ENCODE measurements at places on chromosomes 16 and 17.

- no peak for DNase-seq
These were observed 609.4 kb upstream of the SOX9 start for GRCh38 chr17:71511266-71511995.

DNA sequence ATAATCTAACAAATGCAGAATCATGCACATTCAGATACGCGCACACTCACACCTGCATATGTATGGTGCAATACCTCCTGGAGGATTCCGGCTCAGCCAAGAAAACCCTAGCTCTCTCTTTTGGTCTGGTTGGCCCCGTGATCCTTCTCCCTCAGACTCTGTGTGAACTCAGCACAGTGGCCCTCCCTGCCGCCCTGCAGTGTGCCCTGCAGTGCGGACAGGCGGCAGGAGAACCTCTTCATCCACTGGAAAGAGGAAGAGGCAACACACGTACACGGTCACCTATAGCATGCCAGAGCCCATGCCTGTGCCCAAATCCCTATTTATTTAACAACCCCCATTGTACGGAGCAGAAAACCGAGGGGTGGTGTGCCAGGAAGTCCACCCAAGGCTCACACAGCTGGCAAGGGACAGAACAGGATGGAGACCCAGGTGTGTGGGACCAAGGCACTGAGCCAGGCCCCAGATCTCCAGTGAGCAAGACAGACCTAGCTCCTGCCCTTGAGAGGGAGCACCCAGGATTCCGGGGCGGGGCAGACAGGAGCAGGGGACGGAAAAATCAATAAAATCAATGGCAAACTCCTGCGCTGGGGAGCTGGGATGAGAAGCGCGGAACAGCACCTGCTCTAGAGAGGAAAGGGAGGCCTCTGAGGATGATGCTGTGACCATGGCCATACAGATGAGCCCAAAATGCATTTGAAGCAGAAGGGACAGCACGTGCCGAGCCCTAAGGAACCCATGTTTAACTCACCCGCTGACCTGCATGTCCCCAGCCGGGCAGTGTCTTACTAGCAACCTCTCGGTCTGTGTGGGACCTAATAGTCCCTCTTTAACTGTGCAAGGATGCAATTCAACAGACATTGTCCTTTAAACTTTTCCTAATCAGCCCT lies 54.7 kb upstream of the CIBAR2 start:
- DNase-seq, result no peak

GRCh38 chr17:57892146-57892819 lies 42.4 kb upstream of the MRPS23 start:
- DNase-seq, result peak; percentile 70

DNA sequence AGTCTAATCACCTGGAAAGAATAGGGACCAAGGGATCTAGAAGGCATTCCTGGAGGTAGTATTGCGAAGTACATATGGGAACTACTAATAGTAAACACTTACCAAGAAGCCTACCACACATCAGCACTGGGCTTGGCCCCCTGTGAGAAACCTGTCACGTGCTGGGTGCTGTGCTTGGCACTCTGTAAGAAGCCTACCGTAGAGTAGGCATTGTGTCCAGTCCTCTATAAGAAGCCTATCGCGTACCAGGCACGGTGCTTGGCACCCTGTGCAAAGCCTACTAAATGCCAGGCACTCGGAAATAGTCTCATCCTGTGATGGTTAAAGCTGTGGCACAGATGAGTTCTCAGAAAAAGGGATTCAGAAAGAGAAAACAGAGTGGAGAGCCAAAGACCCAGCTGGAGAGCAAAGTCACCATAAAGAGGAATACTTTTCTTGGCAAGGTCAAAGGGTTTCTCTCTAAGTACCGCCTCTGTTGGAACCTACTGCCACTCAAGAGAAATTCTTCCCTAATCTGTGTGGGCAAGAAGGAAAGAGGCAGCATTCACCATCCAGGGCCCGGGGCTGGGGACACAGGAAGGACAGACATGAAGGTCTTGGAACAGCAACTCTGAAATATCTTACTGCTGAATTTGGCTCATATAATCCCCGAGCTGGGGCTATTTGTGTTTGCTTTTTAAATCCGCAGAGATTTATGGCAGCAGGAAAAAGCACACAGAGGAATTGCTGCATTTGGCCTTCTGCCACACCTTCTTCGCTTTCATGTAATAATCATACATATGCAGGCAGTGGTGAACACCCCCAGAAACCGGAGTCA lies 81.8 kb downstream of the VAT1L start:
- DNase-seq, result no peak

DNA sequence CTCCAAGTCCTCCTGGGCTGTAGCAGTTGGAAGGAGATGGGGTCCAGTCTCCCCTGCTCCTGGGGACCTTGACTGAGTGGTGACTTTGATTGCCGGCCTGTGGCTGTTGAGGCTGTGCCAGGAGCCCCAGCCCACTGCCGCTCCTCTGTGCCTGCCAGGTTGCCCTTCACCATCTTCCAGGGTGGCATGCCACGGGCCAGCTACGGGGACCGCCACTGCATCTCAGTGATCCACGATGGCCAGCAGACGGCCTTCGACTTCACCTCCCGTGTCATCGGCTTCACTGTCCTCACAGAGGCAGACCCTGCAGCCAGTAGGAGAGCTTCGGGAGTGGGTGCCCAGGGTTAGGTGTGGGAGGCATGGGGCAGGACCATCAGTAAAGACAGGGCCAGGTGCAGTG lies 23.4 kb upstream of the MYO15B start:
- no peak for DNase-seq

DNA sequence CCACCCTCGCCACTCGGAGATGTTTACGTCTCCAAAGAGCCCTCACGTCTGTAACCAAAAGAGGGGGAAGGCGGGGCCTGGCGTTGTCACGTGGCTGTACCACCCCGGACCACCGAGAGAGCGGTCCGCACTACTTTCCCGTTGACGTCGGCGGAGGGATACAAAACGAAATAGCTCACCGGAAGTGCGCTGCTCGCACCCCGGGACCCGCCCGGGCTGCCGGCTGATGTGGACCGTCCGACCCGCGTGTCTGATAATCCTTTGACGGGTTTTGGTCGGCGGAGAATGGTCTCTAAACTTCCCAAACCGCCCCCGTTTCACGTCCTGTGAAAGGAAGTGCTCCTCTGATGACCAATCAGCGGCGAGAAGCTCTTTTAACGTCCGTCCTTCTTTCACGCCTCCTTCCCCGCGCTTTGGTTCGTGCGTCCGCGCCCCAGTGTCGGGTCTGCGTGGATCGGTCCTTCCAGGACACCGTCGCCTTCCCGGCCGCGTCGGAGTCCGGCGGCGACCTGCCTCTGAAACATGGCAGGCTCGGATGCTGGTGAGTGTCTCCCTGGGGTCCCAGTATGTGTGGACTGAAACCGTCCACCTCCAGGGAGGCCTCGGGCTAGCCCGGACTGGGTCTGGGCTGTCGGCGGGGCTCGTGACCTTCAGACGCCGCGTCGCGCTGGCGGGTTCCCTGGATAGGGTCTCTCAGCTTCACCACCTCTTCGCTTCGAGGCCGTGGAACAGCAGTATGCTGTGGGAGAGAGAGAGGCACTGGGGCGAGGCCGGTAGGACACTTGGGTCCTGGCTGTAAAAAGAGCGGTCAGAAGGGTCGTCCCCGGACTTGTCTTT lies at the start of gene CEP95:
Gene CEP95 (plus strand): TSS at position 402 of the 837 bp plus-strand sequence. CDS start 121 bp downstream, at position 523.
- DNase-seq, result peak; percentile 91

GRCh38 chr17:4548061-4548461 lies 7.1 kb downstream of the MYBBP1A start:
- DNase-seq, result no peak

GRCh38 chr17:45838751-45839295 lies 5.9 kb upstream of the SPPL2C start:
- DNase-seq, result no peak

GRCh38 chr17:29007860-29008455 lies 2.1 kb upstream of the SEZ6 start:
- DNase-seq, result no peak

DNA sequence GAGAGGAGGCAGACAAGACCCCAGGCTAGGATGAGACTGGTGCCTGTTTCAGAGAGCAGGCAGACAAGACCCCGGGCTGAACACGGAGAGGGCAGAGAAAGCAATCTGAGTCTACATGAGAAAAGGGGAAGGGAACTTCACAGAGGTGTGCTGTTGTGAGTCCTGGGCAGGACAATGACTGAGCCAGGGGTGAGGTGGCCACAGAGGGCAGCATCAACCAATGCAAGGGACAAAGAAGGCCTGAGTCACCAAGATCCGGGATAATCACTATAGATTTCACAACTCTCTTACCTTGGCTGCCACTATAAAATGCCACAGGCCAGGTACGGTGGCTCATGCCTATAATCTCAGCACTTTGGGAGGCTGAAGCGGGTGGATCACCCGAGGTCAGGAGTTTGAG lies 89.0 kb downstream of the SLC39A11 start:
- DNase-seq, result no peak

- no peak for DNase-seq
These were observed 8.2 kb upstream of the CBX8 start for GRCh38 chr17:79804856-79805696.

GRCh38 chr16:4687946-4688673 lies 5.3 kb upstream of the NUDT16L1 start:
- no peak for DNase-seq

DNA sequence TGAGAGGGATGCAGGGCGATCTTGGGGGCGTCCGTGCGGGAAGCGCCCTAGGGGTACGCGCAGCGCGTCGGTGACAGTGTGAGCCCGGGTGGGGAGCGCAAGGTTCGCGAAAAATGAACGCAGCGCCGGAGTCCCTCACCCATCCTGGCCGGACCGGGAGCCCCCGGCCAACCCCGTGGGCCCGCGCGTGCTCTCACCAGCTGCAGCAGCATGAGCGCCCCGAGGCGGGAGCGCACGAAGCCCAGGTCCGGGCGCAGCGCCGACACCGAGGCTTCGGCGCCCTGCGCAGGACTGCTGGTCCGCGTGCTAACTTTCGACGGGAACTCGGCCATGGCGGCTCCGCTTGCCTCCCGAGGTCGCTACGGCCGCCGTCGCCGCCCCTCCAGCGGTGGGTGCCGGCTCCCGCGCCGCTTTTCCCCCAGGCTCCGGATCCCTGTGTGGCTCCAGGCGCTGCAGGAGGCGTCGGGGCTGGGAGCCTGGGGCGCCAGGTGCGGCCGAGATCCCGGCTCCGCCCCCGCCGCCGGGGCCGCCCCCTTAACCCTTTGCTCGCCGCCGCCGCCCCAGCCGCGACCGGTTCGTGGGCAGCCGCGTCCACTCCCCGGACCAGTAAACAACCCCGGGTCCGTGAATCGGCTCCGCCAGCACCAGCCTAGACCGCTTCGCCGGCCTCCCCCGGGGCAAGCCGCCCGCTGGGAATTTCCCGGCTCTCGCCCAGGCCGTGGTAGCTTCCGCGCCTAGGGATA lies at the start of gene PLLP:
Gene PLLP (minus strand): TSS at position 464 of the 743 bp plus-strand sequence. CDS start 132 bp downstream, at position 332.
- no peak for DNase-seq

DNA sequence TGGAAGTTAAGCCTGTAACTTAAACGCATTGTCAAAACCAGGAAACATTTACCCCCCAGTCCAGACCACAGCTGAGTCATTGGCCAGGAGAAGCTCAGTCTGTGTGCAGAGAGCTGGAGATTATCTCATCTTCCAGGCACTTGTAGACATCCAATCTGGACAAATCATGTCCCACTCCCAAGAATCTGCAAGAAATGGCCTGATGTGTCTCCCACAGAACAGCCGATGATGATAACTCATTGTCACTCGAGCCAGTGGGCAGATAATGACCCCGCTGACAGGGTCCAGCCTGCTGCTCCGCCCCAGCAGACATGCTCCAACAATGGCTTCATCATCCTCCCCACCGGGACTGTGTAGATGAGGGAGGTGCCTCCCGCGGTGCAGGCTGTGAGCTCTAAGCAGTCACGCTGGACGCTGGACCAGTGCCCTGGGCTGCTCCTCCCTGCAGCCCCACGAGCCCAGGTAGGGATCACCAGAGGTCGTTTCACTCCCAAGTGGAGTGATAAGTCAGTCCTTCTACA lies 322.5 kb downstream of the C16orf95 start:
- DNase-seq, result no peak

GRCh38 chr16:50868577-50868976 lies 126.7 kb downstream of the CYLD start:
- no peak for DNase-seq

- DNase-seq, result no peak
These were observed 25.9 kb upstream of the SMURF2 start for GRCh38 chr17:64687961-64688360.

DNA sequence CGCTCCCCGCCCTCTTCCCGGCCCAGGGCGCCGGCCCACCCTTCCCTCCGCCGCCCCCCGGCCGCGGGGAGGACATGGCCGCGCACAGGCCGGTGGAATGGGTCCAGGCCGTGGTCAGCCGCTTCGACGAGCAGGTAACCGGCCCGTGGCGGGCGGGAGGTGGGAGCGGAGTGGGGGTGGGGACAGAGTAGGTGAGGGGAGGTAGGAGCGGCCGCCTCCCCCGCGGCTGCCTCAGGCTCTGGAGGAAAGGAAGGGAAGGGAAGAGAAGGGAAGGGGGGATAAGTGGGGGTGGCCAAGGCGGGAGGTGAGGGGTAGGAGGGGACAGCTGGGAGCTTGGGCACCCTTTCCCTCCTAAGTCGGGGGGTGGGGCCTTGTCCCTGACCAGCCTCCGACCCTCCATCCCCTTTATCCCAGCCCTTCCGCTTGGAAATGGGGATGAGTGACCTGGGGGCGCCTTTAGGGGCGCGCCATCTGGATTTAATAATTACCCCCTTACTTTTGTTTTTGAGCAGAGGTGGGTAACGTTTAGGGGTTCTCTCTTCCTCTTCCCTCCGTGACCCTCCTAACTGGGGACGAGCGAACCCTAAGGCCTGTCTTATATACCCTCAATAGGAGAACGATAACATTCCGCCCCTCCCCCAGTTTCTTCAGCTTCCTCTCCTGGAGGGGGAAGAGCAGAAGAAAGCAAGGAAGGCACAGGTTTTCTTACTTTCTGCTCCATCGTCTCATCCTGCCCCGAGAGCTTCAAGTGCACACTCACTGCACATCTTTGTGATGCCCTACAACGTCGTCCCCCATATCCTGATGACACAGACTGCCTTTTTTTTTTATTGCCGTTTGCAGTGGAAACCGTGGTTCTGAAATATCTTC lies 694 bp downstream of the NF1 start:
- DNase-seq, result peak; percentile 12

GRCh38 chr17:2835780-2836179 lies 39.5 kb downstream of the RAP1GAP2 start:
- no peak for DNase-seq

GRCh38 chr17:14352136-14352535 lies 51.3 kb downstream of the HS3ST3B1 start:
- DNase-seq, result no peak

DNA sequence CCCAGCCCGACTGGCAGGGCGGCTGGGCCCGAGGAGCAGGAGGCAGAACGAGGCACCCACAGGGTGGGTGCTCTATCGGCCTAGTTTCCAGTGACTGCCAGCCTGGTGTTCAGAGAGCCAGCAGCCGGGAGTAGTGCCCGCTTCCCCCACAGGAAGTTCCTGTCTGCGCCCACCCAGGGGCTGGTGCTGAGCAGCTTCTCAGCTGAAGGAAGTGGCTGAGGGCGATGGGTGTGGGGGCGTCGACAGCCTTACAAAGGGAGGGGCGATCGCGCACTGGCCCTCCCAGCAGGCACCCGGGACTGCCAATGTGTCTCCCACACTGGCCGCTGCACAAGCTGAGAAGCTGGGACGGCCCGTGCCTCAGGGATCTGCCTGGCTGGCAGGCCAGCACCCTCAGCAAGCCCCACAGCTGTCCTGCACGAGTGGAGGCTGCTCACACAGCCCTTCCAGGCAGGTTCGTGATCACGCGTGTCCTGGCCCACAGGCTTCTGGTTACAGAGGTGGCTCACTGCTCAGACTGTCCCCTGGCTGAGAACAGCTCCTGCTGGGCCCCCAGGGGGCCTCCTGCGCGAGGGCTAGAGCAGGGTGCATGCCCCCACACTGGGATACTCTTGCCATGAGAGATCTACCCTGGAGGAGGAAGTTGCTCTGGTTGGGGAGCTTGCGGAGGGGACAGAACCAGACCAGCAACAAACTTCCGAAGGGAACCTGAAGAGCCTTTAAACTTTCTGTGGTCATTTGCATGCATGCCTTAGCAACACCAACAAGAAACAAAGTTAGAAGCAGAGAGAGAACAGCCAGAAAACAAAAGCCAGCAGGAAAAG lies 2.5 kb downstream of the RNF166 start:
- peak; percentile 47 for DNase-seq

All from stimulated activated CD4-positive, alpha-beta T cell treated with anti-CD3 and anti-CD28 coated beads, Interleukin-1b, Interleukin-23, amount 100 ng/mL, for 4 hours (primary cell).